ENCODE measurements at places on chromosomes 4 and X.
A peak's percentile ranks its signal among the peaks of the same experiment; 100 is the strongest.

- DNase-seq = no peak
Measured at GRCh38 chr4:38359113-38359512, 304.9 kb upstream of the KLF3 start.

GRCh38 chrX:78769946-78770345 is 22.4 kb downstream of the LPAR4 start:
- DNase-seq = no peak

DNA sequence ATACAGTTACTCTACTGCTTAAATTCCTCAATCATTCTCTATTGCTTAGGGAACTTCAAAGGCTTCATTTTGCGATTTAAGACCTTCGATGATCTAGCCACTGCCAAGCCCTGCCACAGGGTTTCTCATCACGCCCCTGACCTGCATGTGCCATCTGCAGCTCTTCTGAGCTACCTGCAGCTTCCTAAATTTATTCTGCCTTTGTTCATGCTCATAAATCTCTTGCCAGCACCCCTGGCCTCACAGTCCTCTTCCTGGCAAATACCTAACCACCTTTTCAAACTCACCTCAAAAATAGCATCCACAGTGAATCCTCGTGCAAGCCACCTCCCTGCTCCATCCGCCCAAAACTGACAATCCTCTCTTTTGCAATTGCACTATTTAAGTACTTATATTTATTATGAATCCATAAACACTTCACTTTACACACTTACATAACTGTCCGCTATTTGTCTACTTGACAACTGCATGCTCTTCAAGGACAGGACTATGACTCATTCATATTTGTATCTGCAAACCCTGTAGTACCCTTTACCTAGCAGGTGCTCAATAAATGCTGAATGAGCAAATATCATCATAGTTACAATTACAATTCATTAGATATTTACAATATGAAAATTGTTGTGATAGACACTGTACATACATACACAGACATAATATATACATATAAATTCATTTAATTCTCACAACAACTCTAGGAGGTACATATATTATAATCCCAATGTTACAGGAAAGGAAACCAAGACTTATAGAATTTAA is 280.0 kb upstream of the RASGEF1B start:
- DNase-seq = no peak

DNA sequence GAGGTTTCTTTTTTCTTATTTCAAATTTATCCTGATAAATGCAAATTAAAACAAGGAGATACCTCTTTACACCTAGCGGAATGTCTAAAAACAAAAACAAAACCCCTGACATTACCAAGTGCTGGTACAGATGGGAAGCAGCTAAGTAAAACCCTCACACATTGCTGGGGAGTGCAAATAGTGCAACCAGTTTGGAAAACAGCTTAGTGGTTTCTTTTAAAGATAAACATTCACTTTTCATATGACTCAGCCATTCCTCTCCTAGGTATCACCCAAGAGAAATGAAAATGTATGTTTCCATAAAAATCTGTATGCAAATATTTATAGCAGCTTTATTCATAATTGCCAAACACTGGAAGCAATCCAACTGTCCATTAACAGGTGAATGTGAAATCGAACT is 84.1 kb upstream of the HELT start:
- no peak for DNase-seq

- DNase-seq = no peak
Measured at GRCh38 chrX:153438532-153438931, 7.3 kb downstream of the TREX2 start.

DNA sequence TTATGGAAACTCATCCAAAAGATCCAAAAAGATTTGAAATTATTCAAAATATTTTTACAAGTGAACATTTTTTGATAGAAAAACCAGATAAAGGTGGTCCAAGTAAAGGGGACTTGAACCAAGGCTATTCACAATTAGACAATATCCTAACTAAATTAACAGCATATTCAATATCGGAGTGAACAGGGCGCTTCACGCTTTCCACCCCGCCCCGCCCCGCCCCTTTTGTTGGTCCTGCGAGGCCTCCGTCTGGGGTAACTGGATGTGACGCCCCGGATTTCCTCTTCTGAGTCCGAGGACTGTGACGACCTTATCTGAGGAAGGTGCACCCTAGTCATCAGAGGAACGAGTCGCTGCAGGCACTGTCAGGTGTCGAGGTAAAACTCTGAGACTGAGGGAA is at the start of gene MAGEB16:
MAGEB16 (plus strand) TSS at position 301 of the 400 bp plus-strand sequence. CDS start 3,855 bp downstream, outside the sequence.
- no peak for DNase-seq

- no peak for DNase-seq
Measured at GRCh38 chrX:20654596-20655106, 387.9 kb upstream of the RPS6KA3 start.

- DNase-seq = peak; percentile 94
Measured at GRCh38 chrX:154490414-154491083, at the start of gene SLC10A3. Gene SLC10A3, minus strand, starts transcription at chrX:154490629. Its CDS starts 1,689 bp downstream, at chrX:154488940.

DNA sequence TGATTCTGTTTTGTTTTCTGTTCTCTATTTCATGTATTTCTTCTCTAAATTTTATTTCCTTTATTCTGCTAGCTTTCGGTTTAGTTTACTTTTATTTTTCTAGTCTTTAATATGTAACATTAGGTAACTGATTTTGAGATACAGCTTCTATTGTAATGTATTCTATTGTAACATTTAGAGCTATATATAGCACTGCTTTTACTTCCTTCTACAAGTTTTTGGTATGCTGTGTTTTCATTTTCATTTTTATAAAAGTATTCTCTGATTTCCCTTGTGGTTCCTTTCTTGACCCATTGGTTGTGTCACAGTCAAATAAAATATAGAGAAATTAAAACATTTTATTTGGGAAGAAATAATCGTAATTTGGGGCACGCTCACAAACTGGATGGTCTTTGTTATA is 13.9 kb upstream of the CT47A1 start:
- no peak for DNase-seq

GRCh38 chr4:8579526-8580320 is 469 bp upstream of the GPR78 start:
- no peak for DNase-seq

DNA sequence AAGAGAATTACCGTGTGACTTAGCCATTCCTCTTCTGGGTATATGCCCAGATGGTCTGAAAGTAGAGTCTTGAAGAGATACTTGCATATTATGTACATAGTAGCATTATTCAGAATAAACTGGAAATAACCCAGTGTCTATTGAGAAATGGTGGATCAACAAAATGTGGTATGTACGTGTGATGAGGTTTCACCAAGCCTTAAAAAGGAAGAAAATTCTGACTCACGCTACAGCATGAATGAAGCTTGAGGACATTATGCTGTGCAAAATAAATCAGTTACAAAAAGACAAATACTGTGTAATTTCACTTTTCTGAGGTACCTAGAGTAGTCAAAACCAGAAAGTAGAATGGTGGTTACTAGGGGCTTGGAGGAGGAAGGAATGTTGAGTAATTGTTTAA is 37.3 kb downstream of the GBA3 start:
- no peak for DNase-seq

- no peak for DNase-seq
Measured at GRCh38 chr4:38623260-38623659, 40.7 kb upstream of the KLF3 start.
